ENCODE measurements at places on chromosomes 6 and 20.
A peak's percentile ranks its signal among the peaks of the same experiment; 100 is the strongest.

DNA sequence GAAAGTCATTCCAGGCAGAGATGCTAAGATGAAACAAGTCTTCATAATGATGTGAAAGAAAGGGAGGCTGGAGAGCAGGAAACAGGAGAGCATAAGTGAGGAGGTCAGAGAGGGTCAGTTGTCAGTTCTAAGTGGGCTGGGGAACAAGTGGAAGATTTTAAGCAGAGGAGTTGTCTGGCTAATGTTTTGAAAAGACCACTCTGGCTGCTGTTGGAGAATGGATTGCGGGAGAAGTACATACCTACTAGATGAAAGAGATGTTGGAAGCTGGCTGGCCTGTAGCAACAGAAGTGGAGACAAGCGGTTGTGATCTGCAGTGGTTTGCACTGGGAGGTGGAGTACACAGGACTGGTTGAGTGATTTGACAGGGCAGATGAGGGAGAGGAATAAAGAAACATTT lies 10.1 kb downstream of the SLC35F1 start:
- DNase-seq, result no peak

DNA sequence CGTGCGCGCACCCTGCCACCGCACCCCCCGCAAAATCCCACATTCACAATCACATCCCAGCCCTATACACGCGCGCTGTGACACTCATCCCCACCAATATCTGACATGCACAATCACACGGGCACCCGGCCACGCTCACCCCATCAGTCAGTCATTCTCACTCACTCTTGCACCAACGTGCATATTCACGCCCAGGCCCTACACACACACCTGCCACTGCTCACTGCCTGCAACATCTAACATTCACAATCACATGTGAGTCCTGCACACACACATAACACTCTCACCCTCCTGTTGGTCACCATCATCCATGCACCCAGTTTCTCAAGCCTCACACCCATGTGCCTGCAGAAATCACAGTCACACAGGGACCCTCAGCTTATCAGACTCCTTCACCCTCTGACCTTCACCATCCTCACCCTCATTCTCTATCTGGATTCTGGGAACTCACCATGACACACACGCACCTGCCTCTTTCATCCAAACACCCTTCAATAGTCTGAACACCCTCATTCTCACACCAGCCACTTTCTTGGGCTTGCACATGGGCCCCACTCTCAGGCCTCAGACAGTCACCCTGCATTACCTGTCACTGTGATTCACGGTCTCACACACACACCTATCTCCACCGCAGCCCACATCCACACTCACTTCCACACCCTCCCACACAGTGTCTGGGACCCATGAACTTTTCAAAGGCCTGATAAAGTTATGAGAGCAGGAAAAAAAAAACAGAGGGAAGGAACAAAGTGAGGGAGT lies 748 bp upstream of the ATP9A start:
- no peak for DNase-seq

DNA sequence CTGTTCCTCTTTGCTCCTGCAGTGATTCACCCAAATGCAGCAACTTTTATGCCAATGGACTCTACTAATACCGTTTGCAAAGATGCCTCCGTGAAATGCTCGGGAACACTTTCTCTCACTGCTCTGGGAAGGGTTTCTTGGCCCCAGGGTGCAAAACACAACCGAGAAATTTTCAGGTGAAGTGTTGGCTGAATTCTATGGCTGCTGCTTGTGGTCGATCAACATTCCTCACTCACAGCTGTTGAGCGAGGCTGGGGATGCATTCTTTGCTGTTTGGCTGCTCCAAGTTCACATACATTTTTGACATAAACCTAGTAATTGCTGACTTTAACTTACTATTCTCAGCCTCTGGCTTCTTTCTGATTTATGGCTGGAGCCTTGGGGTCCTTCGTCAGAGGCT lies 342.0 kb upstream of the CHD6 start:
- no peak for DNase-seq

- DNase-seq, result no peak
These were observed 847 bp upstream of the CD93 start for GRCh38 chr20:23086931-23087411.

GRCh38 chr6:131292145-131292938 lies 157.1 kb downstream of the AKAP7 start:
- DNase-seq, result no peak

DNA sequence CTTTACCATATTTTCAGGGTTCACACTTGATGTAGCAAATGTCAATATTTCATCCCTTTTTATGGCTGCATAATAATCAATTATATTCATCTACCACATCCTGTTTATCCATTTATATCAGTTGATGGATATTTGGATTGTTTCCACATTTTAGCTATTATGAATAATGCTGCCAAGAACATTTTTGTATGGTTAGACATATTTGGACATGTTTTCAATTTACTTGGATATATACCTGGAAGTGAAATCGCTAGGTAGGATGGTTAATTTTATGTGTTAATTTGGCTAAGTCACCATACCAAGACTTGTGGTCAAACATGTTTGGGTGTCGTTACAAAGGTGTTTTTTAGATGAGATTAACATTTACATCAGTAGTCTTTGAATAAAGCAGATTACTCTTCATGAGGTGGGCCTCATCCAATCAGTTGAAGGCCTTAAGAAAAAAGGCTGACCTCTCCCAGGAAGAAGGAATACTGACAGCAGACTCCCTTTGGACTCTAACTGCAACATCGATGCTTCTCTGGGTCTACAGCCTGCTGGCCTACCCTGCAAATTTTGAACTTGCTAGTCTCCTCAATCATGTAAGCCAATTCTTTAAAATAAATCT lies 196.5 kb downstream of the BACH2 start:
- DNase-seq, result no peak

DNA sequence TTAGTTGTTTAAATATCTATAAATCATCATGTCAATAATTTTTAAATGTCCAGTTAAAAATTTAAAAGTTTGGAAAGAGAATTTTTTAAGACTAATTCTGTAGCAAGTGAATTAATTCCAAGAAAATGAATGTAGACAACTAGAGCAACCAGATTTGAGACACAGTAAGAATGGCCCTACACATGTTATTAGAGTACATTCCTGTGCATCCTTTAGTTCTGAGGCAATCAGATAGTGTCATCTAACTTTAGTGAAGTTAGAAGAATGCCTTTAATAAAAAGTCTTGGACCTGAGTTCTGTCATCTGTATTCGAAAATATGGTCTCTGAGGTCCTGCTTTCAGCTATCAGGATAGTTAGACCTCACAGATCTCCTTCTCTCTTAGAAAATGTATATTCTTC lies 63.7 kb downstream of the HIVEP2 start:
- DNase-seq, result no peak

DNA sequence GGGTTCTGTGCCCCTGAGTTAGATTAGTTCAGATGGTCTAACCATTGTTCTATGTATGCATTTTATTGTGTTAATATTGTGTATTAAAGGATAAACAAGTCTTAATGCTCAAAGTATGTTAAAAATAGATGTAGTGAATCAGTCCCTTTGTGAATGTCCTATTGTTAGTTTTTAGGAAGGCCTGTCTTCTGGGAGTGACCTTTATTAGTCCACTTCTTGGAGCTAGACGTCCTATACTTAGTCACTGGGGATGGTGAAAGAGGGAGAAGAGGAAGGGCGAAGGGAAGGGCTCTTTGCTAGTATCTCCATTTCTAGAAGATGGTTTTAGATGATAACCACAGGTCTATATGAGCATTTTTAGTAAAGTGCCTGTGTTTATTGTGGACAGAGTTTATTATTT lies 12.3 kb upstream of the HMGN4 start:
- no peak for DNase-seq

DNA sequence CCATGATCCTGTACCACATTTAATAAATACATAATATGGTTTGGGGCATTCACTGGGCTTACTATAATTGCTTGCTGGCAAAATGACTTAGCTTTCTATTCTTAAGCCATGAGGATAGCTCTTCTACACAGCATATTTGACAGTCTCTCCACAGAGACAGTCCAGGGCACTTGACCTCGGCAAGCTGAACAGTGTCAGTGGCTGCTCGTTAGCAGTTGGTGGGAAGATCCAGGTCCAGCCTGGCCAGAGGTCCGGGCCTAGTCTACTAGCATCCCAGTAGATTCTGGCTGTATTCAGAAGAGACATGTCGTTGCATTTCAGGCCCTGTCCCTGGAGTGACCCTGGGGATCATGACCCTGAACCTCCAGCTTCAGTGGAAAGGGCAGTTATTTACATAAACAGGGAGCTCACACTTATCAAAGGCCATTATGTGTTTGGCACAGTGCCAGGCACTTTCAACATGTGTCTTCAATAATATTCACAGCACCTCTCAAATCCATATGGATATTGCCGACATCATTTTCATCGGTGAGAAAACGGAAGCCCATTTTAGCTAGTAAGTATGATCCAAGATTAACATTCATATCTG lies 139.0 kb downstream of the IMPG1 start:
- no peak for DNase-seq

GRCh38 chr6:144477396-144477795 lies 192.3 kb downstream of the UTRN start:
- DNase-seq, result no peak

GRCh38 chr6:20447157-20447556 lies 45.5 kb downstream of the E2F3 start:
- no peak for DNase-seq

GRCh38 chr6:21371676-21372171 lies 221.8 kb upstream of the SOX4 start:
- DNase-seq, result no peak

DNA sequence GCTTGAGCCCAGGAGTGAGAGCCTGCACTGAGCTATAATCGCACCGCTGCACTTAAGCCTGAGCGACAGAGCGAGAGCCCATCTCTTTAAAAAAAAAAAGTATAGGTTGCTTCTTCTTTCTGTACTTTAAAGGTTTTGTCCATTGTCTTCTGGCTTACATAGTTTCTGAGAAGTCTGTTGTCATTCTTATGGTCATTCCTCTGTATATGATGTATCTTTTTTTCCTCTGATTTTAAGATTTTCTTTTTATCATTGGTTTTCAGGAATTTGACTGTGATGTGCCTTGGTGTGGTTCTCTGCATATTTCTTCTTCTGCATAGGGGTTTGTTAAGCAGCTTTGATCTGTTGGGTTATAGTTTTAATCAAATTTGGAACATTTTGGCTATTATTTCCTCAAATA lies 29.1 kb downstream of the QRSL1 start:
- DNase-seq, result no peak

GRCh38 chr20:50399917-50400704 lies 110.1 kb upstream of the PTPN1 start:
- DNase-seq, result no peak

- no peak for DNase-seq
These were observed 39.0 kb upstream of the SUPT3H start for GRCh38 chr6:45416700-45417099.

GRCh38 chr6:159074120-159074684 lies 29.4 kb upstream of the TAGAP start:
- no peak for DNase-seq

DNA sequence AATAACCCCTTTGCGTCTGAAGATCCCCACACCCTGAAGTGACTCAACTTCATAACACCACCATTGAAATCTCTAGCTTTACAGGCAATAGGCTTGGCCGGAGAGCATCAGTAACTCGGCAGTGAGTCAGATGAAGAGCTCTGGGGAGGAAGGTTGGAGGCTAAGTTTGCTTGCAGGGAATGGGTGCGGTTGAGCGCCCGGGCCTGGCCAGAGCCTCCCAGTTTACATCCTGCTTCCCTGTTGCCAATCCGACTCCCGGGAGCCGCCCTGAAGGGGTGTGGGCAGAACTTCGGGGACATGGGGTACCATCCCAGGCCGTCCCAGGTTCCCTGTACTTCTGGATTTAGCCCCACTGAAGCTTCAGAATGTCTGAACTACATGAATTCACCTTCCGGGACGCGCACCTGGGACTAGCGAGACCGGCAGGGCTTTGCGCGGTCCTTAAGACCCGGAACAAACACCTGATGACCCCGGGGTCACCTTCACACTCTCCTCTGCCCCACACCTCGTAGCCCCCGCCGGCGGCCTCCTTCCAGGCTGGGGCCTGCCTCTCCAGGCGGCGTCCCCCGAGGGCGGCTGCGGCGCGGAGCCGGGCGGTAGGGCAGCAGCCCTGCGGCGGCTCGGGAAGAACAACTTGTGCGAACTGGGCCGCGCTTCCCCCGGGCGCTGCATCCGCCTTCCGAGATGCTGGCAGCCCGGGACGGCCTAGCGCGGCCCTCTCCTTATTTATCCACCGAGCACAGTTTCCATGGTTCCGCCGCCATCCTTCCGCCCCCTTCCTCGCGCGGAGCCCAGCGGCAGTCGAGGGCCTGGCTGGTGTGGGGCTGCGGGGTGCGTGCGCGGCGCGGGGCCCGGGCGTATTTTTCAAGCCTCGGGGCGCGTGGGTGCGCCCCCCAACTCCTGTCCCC lies 56.6 kb upstream of the RREB1 start:
- DNase-seq, result peak; percentile 8

DNA sequence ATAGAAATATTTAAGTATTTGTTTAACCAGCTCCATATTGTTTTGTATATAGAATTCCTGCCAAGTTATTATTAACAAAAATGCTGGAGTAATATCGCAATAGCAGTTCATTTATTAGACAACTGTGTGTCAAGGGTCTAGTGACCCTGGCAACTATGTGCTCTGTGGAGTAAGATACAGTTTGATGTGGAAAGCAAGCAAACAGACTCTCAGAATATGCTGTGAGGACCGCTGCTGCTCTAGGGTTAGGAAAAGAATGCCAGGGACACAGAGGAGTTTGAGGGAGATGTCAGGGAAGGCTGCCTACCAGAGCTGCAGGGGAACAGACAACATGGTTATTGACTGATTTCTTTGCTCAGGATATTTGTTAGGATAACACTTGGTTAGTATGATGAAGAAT lies 71.2 kb downstream of the HIVEP1 start:
- no peak for DNase-seq

DNA sequence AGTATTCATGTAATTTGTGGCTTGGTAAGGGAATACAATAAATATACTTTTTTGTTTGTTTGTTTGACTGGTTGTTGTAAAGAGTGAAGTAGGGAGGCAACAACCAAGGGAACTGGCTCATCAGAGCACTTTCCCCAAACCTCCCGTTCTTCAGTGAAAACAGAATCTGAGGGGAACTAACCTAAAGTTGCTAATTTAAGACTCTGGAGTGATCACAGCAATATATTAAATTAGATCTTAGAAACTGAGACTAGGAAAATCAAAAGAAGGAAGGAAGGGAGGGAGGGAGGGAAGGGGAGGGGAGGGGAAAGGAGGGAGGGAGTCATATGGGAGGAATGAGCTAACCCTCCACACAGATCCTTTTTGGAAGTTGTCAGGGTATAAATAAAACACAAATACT lies 144.9 kb downstream of the SYNDIG1 start:
- DNase-seq, result no peak

GRCh38 chr20:64093013-64093503 lies 8.9 kb upstream of the LKAAEAR1 start:
- no peak for DNase-seq

- no peak for DNase-seq
These were observed 407 bp upstream of the KIF6 start for GRCh38 chr6:39725632-39725997.

DNA sequence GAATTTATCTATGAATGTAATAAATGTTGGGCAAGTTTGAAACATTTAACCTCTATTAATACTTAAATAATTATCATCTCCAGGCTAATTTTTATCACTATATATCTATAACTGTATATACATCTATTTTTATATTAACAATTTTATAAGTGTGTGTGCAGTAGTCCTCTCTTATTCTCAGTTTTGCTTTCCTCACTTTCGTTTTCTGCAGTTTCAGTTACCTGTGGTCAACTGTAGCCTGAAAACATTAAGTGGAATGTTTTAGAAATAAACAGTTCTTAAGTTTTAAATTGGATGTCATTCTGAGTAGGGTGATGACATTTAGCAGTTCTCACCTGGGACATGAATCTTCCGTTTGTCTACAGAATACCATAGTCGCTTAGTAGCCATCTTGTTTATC lies 379.4 kb upstream of the MAN1A1 start:
- DNase-seq, result no peak

GRCh38 chr20:43459022-43459942 lies 1.6 kb downstream of the SRSF6 start:
- no peak for DNase-seq

Data from esophagus squamous epithelium (tissue), 5 donors.